Articular chondrocyte of knee joint (primary cell): ENCODE measurements at places on chromosomes 7 and 10. TPM values are rescaled to one million over a fixed set of nuclear protein-coding genes. Genes with fewer than 3 reads are reported as not detected.

USP54 gene
- 12.8 and 16.1 TPM in 2 replicates for total RNA-seq

PON3 gene
- 1.6 and 2.6 TPM in 2 replicates for total RNA-seq

DRGX gene
- not detected in 2 replicates for total RNA-seq

PRF1 gene
- total RNA-seq, result not detected in 2 replicates

SPDYE11 gene
- total RNA-seq, result under 0.01 TPM in 1 of 2 replicates, not detected in the other

HOXA3 gene
- 8.1 and 9.4 TPM in 2 replicates for total RNA-seq

ST8SIA6 gene
- not detected in 2 replicates for total RNA-seq

LRRD1 gene
- total RNA-seq, result 0.43 and 0.65 TPM in 2 replicates

EPHB6 gene
- 0.32 and 0.91 TPM in 2 replicates for total RNA-seq

LSM8 gene
- 32.4 and 42.2 TPM in 2 replicates for total RNA-seq

RGR gene
- total RNA-seq, result not detected in 2 replicates

VSIR gene
- total RNA-seq, result 87.6 and 150 TPM in 2 replicates

GPR15LG gene
- not detected in 2 replicates for total RNA-seq

BTBD16 gene
- not detected in 2 replicates for total RNA-seq
